ENCODE measurements at places on chromosomes 4 and X.

GRCh38 chr4:184331268-184331995, 113.8 kb upstream of the ENPP6 start:
- DNase-seq = no peak

DNA sequence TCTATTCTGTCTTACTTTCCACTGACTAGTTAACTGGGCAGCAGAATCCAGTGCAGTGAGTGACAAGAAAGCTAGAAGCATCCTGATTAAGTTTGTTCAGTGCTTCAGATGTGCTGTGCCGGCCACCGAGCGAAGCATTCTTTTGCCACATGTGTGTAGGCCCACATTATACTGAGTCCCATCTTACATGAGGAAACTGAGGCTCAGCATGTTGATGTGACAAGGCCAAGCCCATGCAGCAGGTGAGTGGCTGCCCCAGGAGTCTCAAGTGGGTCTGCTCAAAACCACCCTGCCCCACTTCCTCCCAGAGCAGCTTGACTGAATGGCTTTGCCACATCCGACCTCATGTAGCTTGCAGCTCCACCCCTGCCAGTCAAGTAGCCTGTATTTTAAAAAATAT, 50.5 kb downstream of the RHOH start:
- DNase-seq = no peak

GRCh38 chr4:178696515-178696914, 1254.3 kb upstream of the AGA start:
- DNase-seq = no peak

DNA sequence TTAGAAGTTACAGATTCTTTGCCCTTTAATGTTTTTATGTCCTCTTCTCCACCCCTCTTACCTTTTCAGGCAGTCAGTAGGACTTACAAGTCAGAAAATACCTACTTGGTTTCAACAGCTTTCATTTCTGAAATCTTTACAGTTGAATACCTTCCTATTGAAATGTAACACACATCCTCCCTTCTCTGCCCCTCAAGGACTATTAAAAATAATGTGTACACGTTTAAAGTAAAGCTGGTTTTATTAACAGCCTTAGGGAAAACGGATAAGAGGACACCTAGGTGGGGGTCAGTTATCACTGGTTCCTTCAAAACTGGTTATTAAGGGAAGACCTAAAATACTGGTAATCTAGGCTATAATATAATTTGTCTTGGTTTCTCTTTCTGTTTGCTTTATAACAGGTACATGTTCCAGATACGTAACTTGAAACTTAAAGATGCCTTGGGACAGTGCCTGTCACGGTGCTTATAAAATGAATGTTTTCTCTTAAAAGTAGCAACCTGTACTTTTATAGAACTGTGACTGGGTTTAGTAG, 1.8 kb downstream of the CCSER1 start:
- DNase-seq = no peak

- no peak for DNase-seq
Observed at GRCh38 chr4:183920512-183920911, 15.4 kb downstream of the STOX2 start.

GRCh38 chrX:102067966-102068723, 57.3 kb upstream of the TCEAL2 start:
- DNase-seq = peak; percentile 7

DNA sequence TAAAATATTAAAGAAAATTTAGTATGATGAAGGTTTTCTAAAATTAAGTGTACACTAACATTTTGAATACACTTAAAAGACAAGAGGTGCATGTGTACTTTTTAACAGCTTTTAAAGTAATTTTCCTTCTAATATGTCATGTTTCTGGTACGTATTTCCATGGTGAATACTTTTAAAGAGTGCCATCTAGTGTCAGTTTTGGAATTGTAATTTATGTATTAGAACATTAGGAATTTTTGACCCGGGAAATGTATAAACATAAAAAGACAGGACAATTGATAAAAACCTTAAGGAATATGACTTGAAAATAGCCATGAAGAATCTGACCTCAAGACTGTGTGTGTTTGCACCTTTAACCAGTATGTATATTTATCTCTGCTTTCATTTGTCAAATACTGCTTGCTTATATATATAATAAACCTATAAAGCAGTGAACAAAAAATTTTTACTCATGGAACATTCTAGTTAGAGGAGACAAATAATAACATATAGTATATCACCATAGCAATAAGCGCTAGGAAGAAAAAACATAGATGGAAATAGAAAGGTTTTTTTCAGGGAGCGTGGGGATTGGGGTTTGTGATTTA, 7.2 kb downstream of the GSTCD start:
- no peak for DNase-seq

- DNase-seq = no peak
Observed at GRCh38 chrX:36577006-36577405, 431.2 kb upstream of the FAM47C start.

DNA sequence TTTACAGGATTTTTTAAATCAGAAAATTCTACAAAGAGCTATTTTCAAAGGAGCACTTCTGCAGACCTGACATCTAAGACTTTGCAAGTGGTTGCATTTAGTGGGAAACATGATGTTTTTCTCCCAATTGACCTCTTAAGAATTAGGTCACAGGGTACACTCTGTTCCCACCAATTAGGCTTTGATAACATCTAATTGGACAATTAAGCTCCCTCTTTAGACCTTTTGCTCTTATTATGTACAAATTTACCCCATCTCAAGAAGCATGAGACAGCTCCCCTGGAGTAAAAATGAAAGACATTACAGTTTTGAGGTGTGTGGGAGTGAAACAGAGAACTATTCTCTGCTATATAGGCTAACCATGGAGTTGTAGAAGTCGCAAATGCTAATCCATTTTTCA, 31.8 kb upstream of the AGA start:
- no peak for DNase-seq

Measured in GM13976 (cell line).